A673 (cell line): ENCODE measurements at places on chromosomes 12 and 14. TPM values are rescaled to one million over a fixed set of nuclear protein-coding genes. Genes with fewer than 3 reads are reported as not detected.

GRCh38 chr12:115979351-115979750 is 298.1 kb downstream of the MED13L start:
- H3K36me3 ChIP-seq = peaks cover 44% of the 10 kb centered on the region
- H3K4me1 ChIP-seq = no peaks in the 10 kb centered on the region
- H3K4me3 ChIP-seq = no peak overlapping the region
- H3K27me3 ChIP-seq = no peaks in the 10 kb centered on the region

- H3K36me3 ChIP-seq = peaks cover 22% of the 10 kb centered on the region
- no peak overlapping the region for H3K4me3 ChIP-seq
Measured at GRCh38 chr12:123998991-123999359, 26.0 kb downstream of the ZNF664 start.

SMCO2 gene
- not detected in 2 replicates for total RNA-seq

GRCh38 chr14:65804439-65805112 is 392.0 kb downstream of the FUT8 start:
- no peak overlapping the region for H3K4me3 ChIP-seq
- no peaks in the 10 kb centered on the region for H3K27me3 ChIP-seq
- H3K36me3 ChIP-seq = no peaks in the 10 kb centered on the region
- no peak for DNase-seq

OTOGL gene
- 0.26 and 0.73 TPM in 2 replicates for total RNA-seq

DNA sequence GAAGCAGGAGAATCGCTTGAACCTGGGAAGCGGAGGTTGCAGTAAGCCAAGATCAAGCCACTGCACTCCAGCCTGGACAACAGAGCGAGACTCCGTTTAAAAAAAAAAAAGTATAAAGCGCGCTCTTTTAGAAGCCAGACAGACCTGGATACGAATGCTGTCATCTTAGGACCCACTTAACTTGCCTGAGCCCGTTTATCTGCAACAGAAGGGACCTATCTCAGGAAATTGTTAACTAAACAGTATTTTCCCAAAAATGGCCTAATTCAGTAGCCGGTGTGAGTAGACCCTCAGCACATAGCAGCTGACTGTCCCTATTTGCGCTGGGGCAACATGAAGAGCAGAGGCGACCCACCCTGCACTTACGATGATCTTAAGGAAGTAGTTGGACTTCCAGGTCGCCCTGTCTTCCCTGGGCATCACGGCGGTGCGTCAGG is 529 bp downstream of the RPLP0 start:
- H3K4me3 ChIP-seq = peak overlapping the region; percentile 97
- H3K27me3 ChIP-seq = no peaks in the 10 kb centered on the region
- H3K36me3 ChIP-seq = peaks cover 48% of the 10 kb centered on the region
- H3K4me1 ChIP-seq = peaks cover 17% of the 10 kb centered on the region
- no peak for DNase-seq

DNA sequence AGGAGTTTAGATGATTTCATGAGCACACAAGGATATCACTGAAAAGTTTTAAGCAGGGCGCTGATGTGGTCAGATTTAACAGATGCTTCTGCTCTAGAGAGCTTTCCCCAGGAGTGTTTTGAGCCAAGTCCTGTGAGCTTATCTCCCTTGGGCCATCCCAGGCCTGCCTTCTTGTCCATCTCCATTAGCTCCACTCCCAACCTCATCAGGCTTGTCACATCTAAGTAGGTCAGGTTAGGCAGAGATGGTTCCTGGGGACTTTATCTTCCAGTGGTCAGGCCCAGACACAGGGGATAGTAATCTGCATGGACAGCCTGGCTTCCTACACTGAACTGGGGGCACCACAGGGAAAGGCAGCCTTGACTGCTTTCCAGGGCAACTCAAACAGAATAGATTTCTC is 145.4 kb upstream of the SRRM4 start:
- H3K36me3 ChIP-seq = no peaks in the 10 kb centered on the region
- no peaks in the 10 kb centered on the region for H3K4me1 ChIP-seq
- H3K27ac ChIP-seq = no peak overlapping the region
- no peak for DNase-seq
- H3K27me3 ChIP-seq = no peaks in the 10 kb centered on the region

RD3L gene
- total RNA-seq = not detected in 2 replicates

SINHCAF gene
- 137 and 153 TPM in 2 replicates for total RNA-seq

C12orf50 gene
- total RNA-seq = 0.15 and 0.20 TPM in 2 replicates

KERA gene
- not detected in 2 replicates for total RNA-seq

DNA sequence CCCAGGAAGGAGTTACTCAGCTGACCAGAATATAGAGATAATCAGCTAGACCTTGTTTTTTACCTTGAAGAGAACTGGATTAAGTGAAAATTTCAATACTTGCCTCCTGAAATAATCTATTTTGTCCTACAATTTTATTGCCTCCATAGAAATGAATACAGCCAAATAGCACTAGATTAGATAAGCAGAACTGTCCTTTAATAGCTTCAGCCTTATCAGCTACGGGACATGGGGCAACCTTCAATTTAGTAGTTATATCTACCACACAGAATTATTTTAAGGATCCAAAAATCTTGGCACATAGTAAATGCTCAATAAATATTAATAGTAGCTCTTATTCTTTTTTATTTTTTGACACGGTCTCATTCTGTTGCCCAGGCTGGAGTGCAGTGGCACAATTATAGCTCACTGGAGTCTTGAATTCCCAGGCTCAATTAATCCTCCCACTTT is 67.2 kb upstream of the PLEKHG3 start:
- peak overlapping the region; percentile 90 for H3K27ac ChIP-seq
- no peak overlapping the region for H3K4me3 ChIP-seq
- DNase-seq = no peak
- H3K4me1 ChIP-seq = peaks cover 30% of the 10 kb centered on the region
- H3K36me3 ChIP-seq = no peaks in the 10 kb centered on the region

GRCh38 chr12:1529862-1530591 is 64.4 kb downstream of the FBXL14 start:
- no peak overlapping the region for H3K27ac ChIP-seq
- DNase-seq = no peak
- peak overlapping the region; percentile 50 for H3K4me3 ChIP-seq
- H3K36me3 ChIP-seq = no peaks in the 10 kb centered on the region
- peaks cover 10% of the 10 kb centered on the region for H3K4me1 ChIP-seq

- no peaks in the 10 kb centered on the region for H3K27me3 ChIP-seq
- no peak overlapping the region for H3K4me3 ChIP-seq
- peak; percentile 35 for DNase-seq
Measured at GRCh38 chr14:33120966-33121365, 182.3 kb downstream of the NPAS3 start.

DNA sequence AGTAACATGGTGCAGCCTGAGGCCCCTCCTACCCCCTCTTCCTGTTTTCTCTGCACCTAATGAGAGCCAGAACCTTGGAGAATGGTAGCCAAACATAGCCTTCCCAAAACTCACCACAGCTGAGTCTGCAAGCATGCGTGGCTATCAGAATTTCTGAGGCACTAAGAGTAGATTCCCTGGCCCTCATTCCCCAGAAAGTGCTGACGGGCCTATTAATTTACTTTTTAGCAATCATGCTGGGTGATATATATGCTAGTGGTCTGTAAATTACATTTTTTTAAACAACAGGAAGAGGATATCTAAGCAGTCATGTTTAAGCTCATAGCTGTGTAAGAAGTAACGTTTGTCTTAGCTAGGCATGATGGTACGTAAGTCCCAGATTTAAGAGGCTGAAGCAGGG is 30.4 kb downstream of the KANSL2 start:
- no peak overlapping the region for H3K4me3 ChIP-seq
- no peak for DNase-seq
- peaks cover 51% of the 10 kb centered on the region for H3K36me3 ChIP-seq
- H3K4me1 ChIP-seq = no peaks in the 10 kb centered on the region
- H3K27ac ChIP-seq = peak overlapping the region; percentile 12

SMIM10L1 gene
- 12.6 and 15.7 TPM in 2 replicates for total RNA-seq

NEUROD4 gene
- not detected in 2 replicates for total RNA-seq

DNA sequence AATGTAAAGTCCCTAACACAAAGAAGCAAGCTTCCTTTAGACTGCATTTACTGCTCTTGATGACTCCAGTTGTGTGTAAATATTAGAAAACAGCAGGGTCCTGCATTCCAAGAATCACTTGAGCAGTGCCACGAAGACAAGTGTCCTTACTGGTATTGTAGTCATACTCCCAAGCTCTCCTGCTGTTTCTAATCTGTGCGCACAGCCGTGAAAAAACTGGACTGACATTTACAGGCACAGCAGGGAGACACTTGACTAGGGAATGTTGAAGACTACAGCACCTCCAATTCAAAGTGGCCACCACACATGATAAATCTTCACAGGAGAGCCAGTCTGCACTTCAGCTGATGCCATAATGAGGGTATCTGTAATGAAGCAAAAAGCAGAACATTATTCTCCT is 91.4 kb downstream of the VRK1 start:
- H3K27ac ChIP-seq = peak overlapping the region; percentile 56
- H3K4me3 ChIP-seq = peak overlapping the region; percentile 2
- H3K4me1 ChIP-seq = peaks cover 24% of the 10 kb centered on the region
- no peaks in the 10 kb centered on the region for H3K27me3 ChIP-seq

- DNase-seq = no peak
- no peaks in the 10 kb centered on the region for H3K36me3 ChIP-seq
- no peaks in the 10 kb centered on the region for H3K4me1 ChIP-seq
- H3K4me3 ChIP-seq = no peak overlapping the region
- H3K27me3 ChIP-seq = no peaks in the 10 kb centered on the region
Measured at GRCh38 chr14:82403987-82404386, 870.3 kb upstream of the SEL1L start.

- peak overlapping the region; percentile 86 for H3K27ac ChIP-seq
- peak overlapping the region; percentile 73 for H3K4me3 ChIP-seq
- no peaks in the 10 kb centered on the region for H3K27me3 ChIP-seq
- DNase-seq = no peak
- peaks cover 9% of the 10 kb centered on the region for H3K36me3 ChIP-seq
Measured at GRCh38 chr12:105107171-105107493, 399 bp upstream of the WASHC4 start.

GRCh38 chr12:27345376-27345775 is 12.7 kb downstream of the BMAL2 start:
- no peak overlapping the region for H3K27ac ChIP-seq
- no peaks in the 10 kb centered on the region for H3K36me3 ChIP-seq
- no peaks in the 10 kb centered on the region for H3K4me1 ChIP-seq
- no peaks in the 10 kb centered on the region for H3K27me3 ChIP-seq
- no peak for DNase-seq

- peak; percentile 75 for DNase-seq
- H3K4me3 ChIP-seq = no peak overlapping the region
- H3K27ac ChIP-seq = no peak overlapping the region
- H3K4me1 ChIP-seq = no peaks in the 10 kb centered on the region
Measured at GRCh38 chr12:76621582-76622024, 62.0 kb upstream of the OSBPL8 start.

RTL1 gene
- 0.09 and 0.15 TPM in 2 replicates for total RNA-seq

DNA sequence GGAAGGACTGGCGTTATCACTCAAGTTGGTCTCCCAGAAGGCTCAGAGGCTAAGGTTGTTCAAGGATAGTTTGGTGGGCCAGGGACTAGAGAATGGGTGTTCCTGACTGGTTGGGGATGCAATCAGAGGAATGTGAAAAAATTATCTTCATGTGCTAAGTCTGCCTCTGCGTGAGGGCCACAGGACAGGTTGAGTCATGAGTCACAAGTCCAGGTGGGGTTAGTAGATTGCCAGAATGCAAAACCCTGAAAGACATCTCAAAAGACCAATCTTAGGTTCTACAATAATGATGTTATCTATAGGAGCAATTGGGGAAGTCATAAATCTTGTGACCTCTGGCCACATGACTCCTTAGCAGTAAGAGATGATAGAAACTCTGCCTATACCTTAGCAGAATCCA is 220.1 kb upstream of the EEA1 start:
- H3K4me1 ChIP-seq = peaks cover 18% of the 10 kb centered on the region
- no peak for DNase-seq
- H3K36me3 ChIP-seq = no peaks in the 10 kb centered on the region

CPNE6 gene
- not detected in 2 replicates for total RNA-seq

PMCH gene
- not detected in 2 replicates for total RNA-seq

DNA sequence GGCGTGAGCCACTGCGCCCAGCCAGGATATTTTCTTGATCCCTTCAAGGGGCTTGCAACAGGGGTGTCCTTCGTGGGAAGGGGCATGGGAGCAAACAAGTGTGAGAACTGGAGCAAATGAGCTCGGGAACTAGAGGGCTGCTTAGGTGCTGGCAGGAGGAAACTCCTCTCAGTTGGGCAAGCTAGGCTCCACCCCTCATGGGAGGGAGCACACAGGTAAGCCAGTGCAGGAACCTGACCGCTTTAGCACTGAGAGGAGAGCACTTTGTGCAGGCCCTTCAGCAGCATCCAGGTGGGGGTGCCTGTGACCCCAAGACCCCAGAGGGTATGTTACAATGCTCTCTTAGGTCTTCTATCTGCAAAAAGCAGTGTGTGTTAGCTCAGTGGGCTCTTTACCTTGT is 755.4 kb upstream of the MDGA2 start:
- H3K36me3 ChIP-seq = no peaks in the 10 kb centered on the region
- H3K27ac ChIP-seq = no peak overlapping the region
- H3K4me1 ChIP-seq = no peaks in the 10 kb centered on the region
- H3K27me3 ChIP-seq = no peaks in the 10 kb centered on the region
- H3K4me3 ChIP-seq = no peak overlapping the region
